ENCODE measurements at places on chromosomes 1 and 21.

DNA sequence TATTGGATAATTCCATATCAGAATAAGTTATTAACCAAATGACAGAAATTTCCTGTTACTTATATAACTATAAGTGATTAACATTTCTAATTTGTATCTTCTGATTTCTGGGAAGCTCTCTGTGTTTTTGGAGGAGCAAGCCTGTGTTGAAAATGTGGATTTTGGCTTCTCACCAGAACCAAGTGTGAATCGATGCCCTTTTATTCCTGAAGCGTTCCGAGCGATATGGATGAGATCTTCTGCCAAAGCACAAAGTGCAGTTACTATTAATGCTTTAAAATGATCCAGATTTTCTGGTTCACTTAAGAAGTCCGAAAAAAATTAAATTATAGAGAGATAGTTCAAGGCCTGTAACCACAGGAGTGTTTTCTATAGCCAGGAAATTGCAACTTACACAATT is 22.8 kb downstream of the ALG14 start:
- no peak for DNase-seq

DNA sequence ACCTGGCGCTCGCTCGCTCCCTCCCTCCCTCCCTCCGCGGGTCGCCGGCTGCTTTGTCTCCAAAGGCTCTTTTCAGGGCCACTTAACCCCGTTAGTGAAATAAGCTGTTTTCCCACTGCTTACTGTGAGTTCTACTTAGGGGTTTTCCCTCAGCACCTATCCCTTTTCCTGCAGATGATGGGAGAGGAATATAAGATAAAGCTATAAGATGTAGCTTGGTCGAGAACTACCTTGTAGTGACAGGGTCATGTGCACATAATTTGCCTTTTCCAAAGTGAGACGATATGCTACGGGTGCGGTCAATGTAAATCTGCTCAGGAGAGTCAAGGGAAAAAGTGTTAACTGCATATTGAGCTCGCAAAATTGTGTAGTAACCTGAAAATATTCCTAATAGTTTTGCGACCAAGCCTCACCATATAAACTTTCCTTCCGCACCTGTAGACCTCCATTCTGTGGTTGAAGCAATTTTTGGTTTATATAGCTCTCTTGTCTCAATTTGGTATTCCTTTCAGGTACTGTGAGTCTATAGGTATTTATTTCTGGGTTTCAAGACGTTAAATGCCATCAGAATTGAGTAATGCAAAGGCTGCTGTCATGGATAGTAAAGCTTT is 55.8 kb upstream of the BOLA1 start:
- no peak for DNase-seq

DNA sequence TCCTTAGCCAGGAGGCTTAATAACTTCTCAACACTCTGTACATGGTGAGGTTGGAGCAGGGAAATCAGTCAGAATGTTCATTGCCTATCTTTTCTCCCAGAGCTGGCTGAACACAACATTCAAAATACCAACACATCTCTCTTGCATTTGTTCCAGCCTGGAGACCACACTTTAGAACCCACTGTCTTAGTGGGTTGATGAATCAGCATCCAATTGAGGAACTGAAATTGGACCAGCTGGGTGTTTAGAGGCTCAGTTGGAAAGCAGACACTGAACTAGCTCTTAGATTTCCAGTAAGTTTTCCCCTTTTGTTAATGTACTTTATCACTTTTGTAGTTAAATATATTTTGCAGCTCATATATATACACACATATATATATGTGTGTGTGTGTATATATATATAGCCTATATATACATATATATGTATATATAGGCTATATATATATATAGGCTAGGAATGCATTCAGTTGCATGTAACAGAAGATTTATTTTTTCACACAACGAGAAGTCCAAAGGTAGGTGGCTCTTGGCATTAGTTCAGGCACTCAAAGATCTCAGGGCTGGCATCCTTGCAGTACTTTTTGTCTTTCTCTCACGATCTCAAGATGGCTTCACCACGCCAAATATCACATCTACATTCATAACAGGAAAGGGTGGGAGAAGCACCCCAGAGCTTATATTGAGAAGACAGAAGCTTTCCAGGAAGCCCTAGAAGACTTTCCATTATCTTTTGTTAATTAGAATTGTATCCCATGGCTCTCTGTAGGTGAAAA is 35.0 kb upstream of the HUNK start:
- DNase-seq: peak; percentile 5

GRCh38 chr1:40612345-40612831 is 53.1 kb downstream of the RIMS3 start:
- DNase-seq: peak; percentile 78

DNA sequence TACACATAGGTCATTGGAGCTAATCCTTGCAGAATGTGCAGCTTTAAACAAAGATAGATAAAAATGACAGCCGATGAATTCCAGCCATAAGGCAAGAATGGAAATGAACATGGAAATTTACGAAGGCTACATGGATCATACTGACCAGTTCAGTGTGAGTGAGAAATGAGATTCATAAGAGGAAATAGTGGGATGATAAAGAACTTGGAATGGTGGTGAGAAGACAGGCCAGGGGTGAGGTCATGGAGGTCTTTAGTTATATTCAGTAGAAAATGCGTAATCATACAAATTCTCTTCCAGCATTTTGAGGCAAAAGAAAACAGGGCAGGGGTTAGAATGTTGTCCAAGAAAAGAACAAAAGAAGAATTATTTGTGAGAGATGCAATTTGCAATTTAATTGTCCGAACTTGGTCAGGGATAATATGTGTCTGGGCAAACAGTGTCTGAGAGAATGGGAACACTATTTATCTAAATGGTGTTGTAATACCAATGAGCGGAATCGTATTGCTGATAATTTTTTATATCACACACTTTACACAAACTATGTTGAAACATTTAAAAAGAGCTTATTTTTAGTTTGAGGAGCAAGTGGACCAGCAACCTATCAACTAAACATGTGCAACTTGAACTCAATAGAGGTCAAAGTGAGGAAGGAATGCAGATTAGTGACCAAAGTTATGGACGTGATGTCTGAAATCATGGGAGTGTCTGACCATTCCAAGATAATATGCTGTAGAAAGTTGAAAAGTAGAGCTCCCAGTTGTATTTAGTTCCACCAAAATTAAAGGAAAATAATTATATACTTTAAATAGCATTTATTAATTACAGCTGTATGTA is 739.0 kb upstream of the NCAM2 start:
- DNase-seq: no peak

DNA sequence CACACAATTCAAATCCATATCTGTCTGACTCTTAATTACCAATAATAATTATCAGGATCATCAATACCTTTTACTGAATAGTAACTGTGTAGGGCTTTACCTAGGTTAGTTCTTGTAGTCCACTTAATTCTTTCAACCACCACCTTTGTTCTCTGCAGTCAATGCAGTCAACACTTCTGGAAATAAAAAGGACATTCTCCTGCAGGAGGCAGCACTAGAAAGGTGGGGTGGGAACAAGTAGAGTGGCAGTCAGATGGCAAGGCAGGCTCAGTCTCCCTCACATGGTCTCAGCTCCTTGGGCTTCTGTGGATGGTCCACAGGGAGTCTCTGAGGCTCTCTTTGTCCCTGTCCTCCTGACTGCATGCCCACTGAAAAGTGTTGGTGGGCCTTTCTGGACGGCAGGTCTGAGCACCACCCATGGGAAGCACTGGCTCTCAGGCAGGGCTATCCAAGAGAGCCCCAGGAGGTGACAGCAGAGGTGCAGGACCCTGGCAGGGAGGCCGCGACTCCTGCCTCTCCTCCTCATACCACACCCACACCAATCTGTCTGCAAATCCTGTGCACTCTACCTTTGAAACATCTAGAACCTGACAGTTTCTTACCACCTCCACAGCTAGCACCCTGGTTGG is 237.3 kb downstream of the FOXD2 start:
- no peak for DNase-seq

DNA sequence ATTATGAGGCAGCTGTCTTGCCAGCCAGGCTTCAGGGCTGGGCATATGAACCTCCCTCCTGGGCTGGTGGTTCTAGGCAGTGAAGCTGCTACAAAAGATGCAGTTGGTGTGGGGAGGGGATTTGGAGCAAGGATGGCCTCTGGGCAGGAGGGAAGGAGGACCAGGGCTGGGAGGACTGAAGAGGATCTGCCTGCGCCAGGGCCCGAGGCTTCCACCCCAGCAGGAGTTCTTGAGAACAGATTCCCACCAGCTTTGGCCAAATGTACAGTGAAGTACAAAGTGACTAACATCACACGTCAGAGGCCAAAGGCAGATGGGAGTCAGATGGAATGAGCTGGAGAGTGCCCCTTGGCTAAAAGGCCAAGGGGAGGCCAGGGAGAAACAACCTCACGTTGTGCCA is 62.4 kb downstream of the DDX20 start:
- no peak for DNase-seq

GRCh38 chr21:29187944-29188343 is 57.5 kb downstream of the MAP3K7CL start:
- no peak for DNase-seq

- DNase-seq: no peak
These were observed 58.0 kb upstream of the RAB3GAP2 start for GRCh38 chr1:220330265-220330664.

DNA sequence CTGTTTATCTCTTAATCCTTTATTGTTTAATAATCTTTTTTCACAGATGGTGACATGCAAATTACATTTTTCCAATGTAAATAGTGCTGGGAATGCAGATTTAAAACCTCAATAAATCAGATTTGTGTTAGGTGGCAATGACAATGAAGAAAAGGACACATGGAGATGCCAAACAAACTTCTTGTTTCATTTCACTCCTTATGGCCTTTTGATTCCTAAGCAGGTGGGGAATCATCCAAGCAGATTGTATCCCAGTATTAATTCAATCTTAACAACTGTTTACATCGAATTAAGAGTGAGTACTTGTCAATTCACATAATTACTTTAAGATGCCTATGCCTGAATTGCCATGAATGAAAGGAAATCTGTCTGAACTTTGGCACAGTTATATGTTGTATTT is 98.9 kb upstream of the RGS18 start:
- no peak for DNase-seq

GRCh38 chr21:17611414-17612022 is 1.2 kb downstream of the BTG3 start:
- DNase-seq: peak; percentile 67

GRCh38 chr1:161792740-161793139 is 26.6 kb downstream of the ATF6 start:
- peak; percentile 22 for DNase-seq

GRCh38 chr1:201408176-201408833 is 9.2 kb upstream of the LAD1 start:
- DNase-seq: peak; percentile 77

DNA sequence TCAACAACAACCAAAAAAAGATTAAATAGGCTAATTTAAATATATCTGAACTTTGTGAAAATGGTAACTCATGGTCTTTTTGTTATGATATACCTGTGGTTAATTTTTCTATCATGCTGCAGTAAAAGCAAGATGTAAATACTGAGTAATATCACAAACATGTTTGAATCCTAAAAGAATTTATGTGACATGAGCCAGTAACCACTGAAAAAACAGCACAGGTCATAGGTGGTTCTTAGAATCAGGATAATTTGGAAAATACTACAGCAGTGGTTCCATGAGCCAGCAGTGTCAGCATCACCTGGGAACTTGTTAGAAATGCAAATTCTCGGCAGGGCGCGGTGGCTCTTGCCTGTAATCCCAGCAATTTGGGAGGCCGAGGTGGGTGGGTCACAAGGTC is 4.1 kb downstream of the ATP5IF1 start:
- DNase-seq: no peak

DNA sequence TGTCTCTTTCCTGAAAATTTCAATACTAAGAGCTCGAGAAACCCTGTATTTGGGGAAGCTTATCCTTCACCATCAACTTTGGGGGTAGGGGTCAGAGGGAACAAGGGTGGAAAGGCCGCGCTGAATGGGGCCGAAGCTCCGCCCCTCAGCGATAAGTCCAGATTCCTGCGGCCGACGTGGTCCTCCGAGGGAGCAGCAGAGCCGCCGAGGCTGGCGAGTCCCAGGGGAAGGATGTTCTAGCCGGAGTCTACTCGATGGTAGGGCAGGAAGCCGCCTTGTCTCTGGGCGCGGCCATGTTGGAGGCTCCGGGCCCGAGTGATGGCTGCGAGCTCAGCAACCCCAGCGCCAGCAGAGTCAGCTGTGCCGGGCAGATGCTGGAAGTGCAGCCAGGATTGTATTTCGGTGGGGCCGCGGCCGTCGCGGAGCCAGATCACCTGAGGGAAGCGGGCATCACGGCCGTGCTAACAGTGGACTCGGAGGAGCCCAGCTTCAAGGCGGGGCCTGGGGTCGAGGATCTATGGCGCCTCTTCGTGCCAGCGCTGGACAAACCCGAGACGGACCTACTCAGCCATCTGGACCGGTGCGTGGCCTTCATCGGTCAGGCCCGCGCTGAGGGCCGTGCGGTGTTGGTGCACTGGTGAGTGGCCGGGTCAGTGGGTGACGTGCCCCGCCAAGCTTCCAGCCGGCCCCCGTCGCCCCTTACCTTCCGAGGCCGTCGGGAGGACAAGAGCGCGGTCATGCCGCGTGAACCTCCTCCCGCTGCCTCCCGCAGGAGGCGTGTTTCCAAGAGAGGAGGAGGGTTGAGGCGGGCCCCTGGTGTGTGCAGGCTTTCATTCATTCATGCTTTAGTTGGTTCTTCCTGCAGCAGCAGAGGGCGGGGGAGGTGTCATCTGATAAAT is at the start of gene DUSP12:
TSS of gene DUSP12 (plus strand) at position 278 of the 899 bp plus-strand sequence. CDS start at position 294, 16 bp downstream.
- DNase-seq: peak; percentile 86

GRCh38 chr1:115117298-115117697 is 28.0 kb upstream of the TSPAN2 start:
- no peak for DNase-seq

DNA sequence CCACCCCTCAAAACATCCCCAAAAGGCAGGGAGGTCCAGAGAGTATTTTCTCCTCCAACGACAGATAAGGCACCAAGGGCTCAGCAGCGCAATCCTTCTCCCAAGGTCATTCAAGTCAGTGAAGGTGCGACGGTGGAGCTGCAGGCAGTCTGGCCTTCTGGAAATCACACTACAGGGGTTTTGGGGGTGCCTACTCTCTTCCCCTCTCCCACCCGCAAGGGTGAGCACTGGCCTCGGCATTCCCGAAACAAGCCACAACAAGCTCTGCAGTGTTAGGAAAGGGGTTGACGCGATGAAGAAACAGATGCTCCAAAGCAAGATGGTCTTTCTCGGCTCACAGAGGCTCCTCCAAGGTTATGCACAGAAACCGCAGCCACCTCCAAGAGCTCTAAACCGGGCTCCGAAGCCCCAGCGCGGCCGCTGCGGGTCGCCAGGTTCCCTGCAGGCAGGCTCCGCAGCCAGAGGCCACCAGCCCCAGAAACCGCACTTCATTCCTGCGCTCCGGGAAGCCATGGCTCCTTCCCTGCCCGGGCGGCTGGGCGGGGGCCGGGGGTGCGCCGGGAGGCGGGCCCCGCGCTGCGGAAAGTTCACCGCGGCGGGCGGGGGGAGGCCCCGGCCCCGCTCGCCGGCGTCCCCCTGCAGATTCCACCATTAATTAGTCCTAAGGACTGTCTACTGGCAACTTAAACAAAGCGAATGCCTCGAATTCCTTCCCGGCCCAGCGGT is 1.1 kb downstream of the LUZP1 start:
- peak; percentile 46 for DNase-seq

GRCh38 chr1:156383023-156383422 is 14.0 kb downstream of the RHBG start:
- DNase-seq: peak; percentile 79

Measured in germinal center (tissue), 1 donor.